Natural killer cell (primary cell): ENCODE measurements at places on chromosomes 7 and 10. TPM values are rescaled to one million over a fixed set of nuclear protein-coding genes. Genes with fewer than 3 reads are reported as not detected.

DNA sequence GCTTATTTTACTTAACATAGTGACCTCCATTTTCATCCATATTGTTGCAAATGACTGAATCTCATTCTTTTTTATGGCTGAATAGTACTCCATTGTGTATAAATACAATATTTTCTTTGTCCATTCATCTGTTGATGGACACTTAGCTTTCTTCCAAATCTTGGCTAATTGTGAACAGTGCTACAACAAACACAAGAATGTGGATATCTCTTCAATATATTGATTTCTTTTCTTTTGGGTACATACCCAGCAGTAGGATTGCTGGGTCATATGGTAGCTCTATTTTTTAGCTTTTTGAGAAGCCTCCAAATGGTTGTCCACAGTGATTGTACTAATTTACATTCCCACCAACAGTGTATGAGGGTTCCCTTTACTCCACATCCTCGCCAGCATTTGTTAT is 58.0 kb downstream of the CREB5 start:
- H3K27ac ChIP-seq: no peak overlapping the region
- H3K4me3 ChIP-seq: no peak overlapping the region
- no peak for DNase-seq
- H3K27me3 ChIP-seq: peaks cover 2% of the 10 kb centered on the region
- no peaks in the 10 kb centered on the region for H3K36me3 ChIP-seq
- H3K4me1 ChIP-seq: no peaks in the 10 kb centered on the region

DNA sequence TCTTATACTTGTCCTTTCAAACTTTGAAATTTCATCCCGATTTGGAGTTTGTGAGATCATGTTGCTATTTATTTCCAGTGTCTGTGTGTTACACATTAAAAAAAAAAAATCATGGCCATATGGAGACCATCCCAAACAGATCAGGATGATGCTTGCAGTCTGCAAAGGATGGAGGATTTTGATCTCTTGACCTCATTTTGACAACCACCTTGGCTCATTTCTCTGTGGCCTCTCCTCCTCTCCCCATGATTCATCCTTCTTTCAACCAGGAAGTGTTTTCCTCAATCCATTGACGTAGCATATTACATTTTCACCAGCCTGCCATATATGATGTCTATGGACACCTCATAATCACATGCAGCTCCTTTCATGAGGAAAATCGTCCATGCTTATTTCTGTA is 68.9 kb upstream of the INSYN2A start:
- no peaks in the 10 kb centered on the region for H3K36me3 ChIP-seq
- no peaks in the 10 kb centered on the region for H3K4me1 ChIP-seq

MSMB gene
- total RNA-seq: not detected

- H3K27ac ChIP-seq: no peak overlapping the region
- peaks cover 6% of the 10 kb centered on the region for H3K36me3 ChIP-seq
- H3K4me1 ChIP-seq: no peaks in the 10 kb centered on the region
- no peaks in the 10 kb centered on the region for H3K27me3 ChIP-seq
Observed at GRCh38 chr7:17307000-17307399, 8.5 kb downstream of the AHR start.

GRCh38 chr7:73969991-73970390 is 58.0 kb upstream of the ELN start:
- H3K4me1 ChIP-seq: no peaks in the 10 kb centered on the region
- no peaks in the 10 kb centered on the region for H3K36me3 ChIP-seq
- H3K4me3 ChIP-seq: no peak overlapping the region
- DNase-seq: no peak

MMP21 gene
- total RNA-seq: 0.35 TPM

DNA sequence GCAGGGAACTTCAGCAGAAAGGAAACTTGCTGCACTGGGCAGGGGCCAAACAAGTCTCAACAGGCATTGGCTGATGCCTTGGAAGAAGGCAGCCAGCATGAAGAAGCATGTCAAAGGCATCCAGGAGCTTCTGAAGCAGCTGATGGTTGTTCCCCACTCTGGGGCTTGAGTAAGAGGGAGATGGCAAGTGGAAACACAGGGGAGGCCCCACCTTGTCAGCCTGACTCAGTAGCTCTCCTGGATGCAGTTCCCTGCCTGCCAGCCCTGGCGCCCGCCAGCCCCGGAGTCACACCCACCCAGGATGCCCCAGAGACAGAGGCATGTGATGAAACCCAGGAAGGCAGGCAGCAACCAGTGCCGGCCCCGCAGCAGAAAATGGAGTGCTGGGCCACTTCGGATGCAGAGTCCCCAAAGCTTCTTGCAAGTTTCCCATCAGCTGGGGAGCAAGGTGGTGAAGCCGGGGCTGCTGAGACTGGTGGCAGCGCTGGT is 96.5 kb downstream of the TACC2 start:
- H3K27me3 ChIP-seq: no peaks in the 10 kb centered on the region
- no peaks in the 10 kb centered on the region for H3K4me1 ChIP-seq
- H3K27ac ChIP-seq: no peak overlapping the region
- no peak overlapping the region for H3K4me3 ChIP-seq

DNA sequence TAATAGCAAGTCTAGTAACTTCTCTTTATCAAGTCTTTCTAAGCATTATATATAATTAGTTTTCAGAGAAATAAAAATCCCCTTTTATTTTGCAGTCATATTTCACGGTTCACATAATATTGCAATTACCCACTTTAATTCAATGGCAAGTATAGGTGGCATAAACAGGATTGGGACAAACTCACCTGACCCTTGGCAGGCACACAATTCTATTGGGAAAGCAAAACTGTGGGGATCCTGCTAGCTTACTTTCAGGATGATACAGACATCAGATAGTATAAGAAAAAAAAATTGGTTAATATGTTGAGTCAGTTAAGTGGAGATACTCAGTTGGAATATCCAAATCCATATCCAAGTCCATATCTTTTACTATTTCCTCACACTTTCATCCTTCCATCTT is 294.8 kb downstream of the SNX13 start:
- H3K4me3 ChIP-seq: no peak overlapping the region
- H3K27ac ChIP-seq: no peak overlapping the region
- H3K36me3 ChIP-seq: no peaks in the 10 kb centered on the region
- DNase-seq: no peak

DNA sequence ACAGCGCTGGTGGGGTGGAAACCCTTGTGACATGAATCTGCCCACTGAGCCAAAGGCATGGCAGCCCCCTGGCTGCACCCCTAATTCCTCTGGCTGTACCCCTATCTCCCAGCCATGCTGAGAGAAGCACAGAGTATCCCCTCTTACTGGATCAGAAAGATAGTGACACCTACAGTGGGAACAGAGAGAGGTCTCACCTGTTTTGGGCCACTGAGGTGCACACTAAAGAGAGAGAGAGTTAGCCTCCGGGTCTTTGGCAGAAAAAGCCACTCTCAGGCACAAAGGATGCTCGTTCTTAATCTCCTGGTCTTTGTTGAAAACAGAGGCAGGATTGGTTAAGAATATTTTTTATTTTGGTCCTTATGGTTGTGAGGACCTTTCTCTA is 11.3 kb downstream of the TSPAN14 start:
- H3K36me3 ChIP-seq: peaks cover 8% of the 10 kb centered on the region
- no peak for DNase-seq
- H3K27ac ChIP-seq: peak overlapping the region; percentile 62
- H3K4me1 ChIP-seq: peaks cover 99% of the 10 kb centered on the region
- H3K27me3 ChIP-seq: no peaks in the 10 kb centered on the region
- no peak overlapping the region for H3K4me3 ChIP-seq

DNA sequence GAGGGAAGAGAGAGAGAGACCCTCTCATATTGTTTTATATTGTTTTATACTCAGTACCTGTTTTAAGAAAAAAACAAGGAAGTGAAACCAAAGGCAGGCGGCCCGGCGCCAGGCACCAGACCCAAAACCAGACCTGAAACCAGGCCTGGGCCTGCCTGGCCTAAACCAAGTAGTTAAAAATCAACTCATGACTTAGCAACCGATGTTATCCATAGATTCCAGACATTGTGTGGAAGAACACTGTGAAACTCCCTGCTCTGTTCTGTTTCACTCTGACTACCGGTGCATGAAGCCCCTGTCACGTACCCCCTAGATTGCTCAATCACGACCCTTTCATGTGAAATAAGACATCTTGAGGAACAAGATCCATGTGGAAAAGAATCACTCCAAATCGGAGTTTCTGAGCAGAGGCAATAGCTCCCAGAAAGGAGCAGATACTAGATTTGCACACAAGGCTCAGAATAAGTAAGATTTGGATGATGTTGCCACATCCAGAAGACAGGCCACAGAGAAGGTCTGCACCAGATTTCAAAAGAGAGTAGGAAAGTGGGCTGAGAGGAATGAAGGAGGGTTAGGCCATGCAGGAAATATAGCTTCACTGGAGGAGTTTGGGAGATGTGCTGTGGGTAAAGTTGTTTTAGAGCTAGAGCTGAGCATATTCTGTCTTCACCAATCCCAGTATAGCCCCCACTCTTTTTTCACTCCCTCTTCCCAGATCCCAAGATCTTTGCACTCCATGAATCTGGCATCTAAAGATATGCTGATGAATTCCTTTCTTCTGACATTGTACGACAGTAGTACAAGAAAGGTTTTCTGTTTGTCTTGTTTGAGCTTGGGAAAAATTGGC is 8.8 kb upstream of the ZNF248 start:
- H3K27me3 ChIP-seq: no peaks in the 10 kb centered on the region
- H3K4me1 ChIP-seq: no peaks in the 10 kb centered on the region
- H3K27ac ChIP-seq: no peak overlapping the region
- H3K36me3 ChIP-seq: no peaks in the 10 kb centered on the region

DNA sequence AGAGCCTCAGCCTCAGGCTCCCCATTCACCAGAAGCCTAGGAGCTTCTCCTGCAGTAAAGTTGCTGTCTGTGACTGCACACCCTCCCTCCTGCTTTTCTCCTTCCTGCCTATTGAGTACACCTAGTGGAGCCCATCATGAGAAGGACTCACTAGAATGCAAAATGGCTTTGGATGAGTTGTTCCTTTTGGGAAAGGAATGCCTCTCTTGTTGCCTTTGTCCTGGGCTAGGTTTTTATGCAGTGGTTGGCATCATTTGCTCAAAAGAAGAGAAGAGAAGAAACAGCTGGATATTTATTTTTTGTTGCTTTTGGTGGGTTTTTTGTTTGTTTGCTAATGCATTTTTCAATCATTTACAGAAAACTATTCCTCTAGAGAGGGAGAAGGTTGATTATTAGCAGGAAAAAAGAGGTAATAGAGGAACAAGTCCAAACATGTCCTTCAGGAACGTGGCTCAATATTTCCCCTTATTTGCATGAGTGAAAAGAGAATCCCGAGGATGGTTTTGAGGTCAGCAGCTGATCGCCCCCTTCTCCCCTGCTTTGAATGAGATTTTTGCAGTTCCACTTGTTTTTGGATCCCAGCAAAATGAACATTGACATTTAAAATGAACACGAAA is 369.9 kb upstream of the NRP1 start:
- DNase-seq: no peak
- no peaks in the 10 kb centered on the region for H3K36me3 ChIP-seq
- no peaks in the 10 kb centered on the region for H3K4me1 ChIP-seq
- H3K27ac ChIP-seq: no peak overlapping the region
- H3K27me3 ChIP-seq: no peaks in the 10 kb centered on the region
- no peak overlapping the region for H3K4me3 ChIP-seq

DNA sequence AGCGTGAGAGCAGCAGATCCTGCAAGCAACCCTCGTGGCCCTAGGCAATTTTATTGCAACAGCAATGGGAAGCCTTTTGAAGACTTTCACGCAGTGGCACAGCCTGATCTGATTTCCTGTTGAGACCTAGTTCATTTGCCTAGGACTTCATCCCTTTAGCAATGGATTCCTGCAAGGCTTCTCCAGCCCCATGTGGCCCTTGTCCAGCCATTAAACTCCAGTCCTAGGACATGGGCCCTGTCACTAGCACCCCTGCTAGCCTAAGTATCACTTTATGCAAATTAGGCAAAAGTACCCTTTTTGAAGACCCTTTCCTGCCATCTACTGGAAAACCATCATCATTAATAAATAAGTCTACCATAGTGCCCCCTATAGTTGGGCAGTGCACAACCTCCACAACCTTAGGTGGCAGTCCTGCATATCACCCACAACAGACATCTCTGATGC is 379.4 kb downstream of the GALNT17 start:
- no peak overlapping the region for H3K4me3 ChIP-seq
- no peaks in the 10 kb centered on the region for H3K36me3 ChIP-seq
- H3K4me1 ChIP-seq: no peaks in the 10 kb centered on the region
- no peaks in the 10 kb centered on the region for H3K27me3 ChIP-seq
